ENCODE measurements at places on chromosomes 11 and 22. TPM values are rescaled to one million over a fixed set of nuclear protein-coding genes. Genes with fewer than 3 reads are reported as not detected.

DNA sequence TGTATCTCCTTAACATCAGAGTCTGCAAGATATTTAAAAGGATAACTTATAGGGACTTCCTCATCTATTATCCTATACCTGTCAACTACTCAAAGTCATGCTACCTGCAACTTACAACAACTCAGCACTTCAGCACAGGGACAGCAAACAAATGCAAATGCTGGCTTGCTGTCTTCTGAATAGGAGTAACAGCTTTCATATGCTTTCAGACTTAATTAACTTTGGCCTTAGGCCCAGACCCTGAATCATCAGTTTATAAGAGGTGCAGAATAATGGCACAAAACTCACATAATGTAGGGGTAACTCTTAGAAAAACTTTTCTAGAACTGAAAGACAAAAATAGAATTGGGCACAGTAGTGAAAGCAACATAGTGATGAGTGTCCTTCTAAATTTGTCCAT is 953.4 kb downstream of the DLG2 start:
- peak; percentile 39 for DNase-seq

GRCh38 chr22:22955276-22955798 is 67.7 kb downstream of the IGLL5 start:
- no peak for DNase-seq

GRCh38 chr22:28245579-28246224 is 326.6 kb upstream of the PITPNB start:
- DNase-seq, result no peak

GRCh38 chr11:17012712-17013547 is 1.3 kb downstream of the PLEKHA7 start:
- peak; percentile 71 for DNase-seq

The PIK3IP1 gene
- total RNA-seq, result 0.87 TPM

DNA sequence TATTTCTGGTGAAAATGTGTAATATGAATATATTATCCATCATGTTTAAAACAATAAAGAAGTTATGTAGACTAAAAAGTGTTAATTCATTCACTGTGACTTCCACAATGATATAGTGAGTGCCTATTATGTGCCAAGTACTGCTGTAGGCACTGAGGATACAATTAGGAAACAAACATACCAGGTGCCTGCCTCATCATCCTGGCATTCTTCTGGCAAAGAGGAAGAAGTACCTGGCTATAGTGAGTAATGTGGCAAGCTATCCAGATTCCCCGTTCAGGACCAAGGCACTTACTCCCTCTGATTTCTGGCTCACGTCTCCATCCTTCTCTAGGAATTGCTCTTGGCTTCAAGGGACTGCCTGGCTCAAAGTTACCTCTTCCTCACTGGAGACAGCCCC is 77.5 kb upstream of the CLMP start:
- no peak for DNase-seq

The SYT12 gene
- 2.1 TPM for total RNA-seq

- DNase-seq, result no peak
These were observed 264.4 kb downstream of the DDX10 start for GRCh38 chr11:108929241-108929640.

The RIMBP3C gene
- 0.22 TPM for total RNA-seq

- DNase-seq, result no peak
These were observed 46.2 kb downstream of the CSNK2A3 start for GRCh38 chr11:11306855-11307254.

Data from H9 (cell line).